ENCODE measurements at places on chromosomes 3 and 15.

DNA sequence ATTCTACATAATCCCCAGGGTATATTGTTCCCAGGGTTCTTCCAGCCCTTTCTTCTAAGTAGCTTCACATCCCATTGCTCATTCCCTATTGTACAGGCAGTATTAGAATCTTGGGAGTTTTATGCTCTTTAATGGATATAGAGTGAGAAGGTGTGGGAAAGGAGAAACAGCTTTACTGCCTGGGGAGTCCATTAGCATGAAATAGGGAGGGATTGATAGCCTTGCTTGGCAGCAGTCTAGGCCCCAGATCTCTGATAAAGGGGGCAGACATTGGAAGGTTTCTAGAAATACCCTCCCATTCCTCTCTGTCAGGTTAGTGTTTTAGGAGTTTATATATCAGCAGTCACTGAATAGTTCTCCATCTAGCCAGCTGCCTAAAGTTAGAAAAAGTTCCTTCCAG lies 334.3 kb downstream of the UNC13C start:
- no peak for DNase-seq

- DNase-seq, result no peak
Observed at GRCh38 chr3:3177861-3178497, 1.5 kb downstream of the CRBN start.

- DNase-seq, result no peak
Observed at GRCh38 chr3:59820352-59820934, 770.6 kb upstream of the CFAP20DC start.

- DNase-seq, result no peak
Observed at GRCh38 chr3:186465508-186465907, 78.7 kb downstream of the CRYGS start.

DNA sequence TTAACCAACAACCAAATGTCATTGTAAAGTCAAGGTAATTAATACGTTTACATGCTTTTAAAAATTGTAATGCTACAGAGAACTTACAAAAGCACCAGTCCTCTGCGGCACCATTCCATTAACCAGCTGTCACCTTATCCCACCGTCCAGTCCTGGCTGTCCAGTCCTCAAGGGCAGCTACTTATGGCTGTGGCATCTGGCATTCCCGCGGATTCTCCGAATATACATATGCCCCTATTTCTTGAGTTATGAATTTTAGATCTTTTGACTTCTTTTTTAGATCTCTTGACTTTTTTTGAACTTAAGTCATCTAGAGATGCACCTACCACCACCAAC lies 382 bp upstream of the POMGNT2 start:
- DNase-seq, result no peak

- DNase-seq, result no peak
Observed at GRCh38 chr3:3064297-3064696, 45.9 kb downstream of the IL5RA start.

DNA sequence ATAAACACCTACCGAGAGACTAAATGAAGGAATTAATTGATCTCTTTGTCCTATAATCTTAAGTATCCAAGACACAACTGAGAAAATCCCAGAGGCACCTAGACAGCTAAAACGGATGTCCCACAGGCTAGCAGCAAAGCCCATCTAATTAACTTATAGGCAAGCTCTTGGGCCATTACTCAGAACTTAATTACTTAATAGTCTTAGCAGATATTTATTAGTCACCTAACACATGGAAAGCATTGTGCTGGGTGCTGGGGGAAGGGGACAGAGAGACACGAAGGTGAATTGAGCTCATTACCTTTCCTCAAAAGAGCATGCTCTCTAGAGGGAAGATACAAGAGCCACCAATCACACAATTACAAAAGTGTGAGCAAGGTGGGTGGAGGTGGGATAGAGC lies 189.8 kb upstream of the PROK2 start:
- no peak for DNase-seq

DNA sequence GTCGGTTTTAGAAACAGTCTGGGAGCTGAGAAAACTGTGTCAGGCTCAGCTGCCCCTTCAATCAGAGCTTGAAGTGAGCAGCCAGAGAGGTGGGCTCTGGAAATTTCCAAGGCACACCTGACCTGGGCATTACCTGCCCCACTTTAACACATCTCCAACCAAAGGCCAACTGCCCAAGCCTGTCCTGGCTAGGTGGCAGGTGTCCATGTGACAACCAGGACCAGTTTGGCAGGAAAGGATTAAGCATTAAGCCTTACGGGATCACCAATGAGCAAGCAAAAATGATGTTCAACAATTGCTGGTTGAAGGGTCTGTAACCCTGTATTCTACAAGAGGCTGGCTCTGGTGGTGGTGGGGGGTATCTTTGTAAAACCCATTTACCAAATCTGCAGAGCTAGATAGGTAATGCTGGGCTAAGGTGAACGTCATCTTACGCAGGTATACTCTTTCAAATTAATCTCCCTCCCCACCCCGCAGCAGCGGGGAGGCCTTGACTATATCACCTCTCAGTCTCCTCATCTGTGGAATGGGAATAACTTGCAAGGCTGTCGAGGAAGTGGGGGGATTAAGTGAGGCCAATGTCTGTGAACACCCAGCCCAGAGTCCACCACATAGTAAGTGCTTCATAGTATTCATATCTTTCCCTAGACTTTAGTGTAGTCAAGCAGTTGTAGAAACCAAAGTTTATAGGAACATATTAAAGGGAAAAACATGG lies 183.2 kb downstream of the MEGF11 start:
- no peak for DNase-seq

DNA sequence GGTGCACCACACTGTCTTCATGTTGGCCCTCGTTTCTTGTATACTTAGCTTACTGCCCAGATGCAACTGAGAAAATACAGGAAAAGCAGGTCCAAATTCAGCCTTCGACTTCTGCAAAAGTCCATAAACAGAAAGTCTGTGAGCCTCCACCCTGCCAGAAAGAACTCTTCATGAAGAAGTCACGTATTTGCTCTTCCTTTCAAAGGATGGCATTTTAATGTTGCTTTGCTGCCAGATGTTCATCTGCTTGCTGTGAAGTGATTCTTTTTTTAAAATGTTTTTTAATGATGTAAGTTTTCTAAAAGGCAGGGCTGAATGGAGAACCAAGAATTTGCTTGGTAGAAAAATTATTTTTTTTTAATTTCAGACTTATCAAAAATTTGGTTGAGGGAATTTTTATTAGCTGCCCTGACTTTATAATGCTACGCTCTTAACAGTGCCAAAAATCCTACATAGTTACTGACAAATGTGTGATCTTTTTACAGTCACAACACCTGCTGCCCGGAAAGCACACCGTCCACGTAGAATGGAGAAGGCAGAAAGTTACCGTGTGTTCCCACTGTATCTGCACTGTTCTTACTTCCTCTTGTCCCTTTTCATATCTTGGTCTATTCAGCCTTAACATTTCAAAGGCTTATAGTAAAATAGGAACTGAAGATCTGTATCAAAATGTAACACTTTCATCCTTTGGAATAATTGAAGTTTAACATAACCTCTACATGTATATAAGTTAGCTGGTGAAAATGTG lies 136.3 kb downstream of the LRRC28 start:
- no peak for DNase-seq

GRCh38 chr15:77599899-77600298 lies 32.8 kb downstream of the LINGO1 start:
- peak; percentile 56 for DNase-seq

- DNase-seq, result no peak
Observed at GRCh38 chr3:52182196-52182595, 15.8 kb upstream of the ALAS1 start.

- no peak for DNase-seq
Observed at GRCh38 chr3:186318135-186318534, 43.9 kb downstream of the DGKG start.

DNA sequence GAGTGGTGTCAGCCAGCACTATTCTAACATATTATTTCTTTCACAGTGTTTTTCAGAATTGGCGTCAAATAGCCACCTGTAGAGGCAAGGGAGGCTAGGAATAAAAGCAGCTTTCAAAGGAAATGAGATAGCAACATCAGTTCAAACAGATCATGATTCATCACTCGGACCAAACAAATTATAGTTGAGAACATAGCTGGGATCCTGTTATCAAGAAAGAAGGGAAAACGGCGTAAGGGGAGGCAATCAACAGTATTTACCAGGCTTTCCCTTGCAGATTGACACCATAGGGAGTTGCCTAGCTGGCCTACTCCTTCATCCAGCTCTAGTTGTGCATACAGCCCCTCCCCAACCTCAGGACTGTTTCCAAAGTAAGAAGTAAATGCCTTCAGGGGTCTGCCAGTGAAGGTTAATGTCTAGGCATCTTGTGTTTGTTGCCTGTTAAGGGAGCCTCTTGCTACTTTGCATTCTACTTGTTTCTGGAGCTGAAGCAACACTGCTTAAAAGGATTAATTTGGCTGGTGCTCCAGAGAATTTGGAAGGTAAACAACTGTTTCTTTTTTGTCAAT lies 286.5 kb downstream of the NSUN3 start:
- no peak for DNase-seq

- DNase-seq, result peak; percentile 48
Observed at GRCh38 chr15:62068071-62068809, 1.5 kb downstream of the C2CD4A start.

DNA sequence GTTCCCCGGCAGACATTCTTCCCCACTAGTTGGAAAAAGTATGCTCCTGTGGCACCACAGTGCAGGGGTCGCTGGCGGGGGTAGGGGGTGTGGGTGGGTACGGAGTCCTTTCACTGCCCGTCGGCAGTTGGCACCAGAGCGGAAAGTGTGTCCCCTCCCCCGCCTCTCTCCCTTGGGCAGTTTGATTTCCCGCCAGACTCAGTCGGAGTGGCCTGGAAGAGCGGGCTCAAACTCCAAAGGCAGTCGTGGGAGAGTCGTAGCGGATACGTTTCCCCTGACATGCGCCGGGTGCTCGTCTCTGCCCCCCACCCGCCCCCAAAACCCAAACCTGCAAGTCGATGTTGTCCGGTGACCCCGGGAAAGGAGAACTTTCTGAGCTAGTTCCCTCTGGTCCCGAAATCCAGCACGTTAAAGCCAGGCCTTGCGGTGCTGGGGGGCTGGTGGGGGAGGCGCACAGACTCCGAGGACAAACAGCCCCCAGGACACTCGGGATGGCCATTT lies 4.4 kb upstream of the FOXB1 start:
- no peak for DNase-seq

All from head of caudate nucleus (tissue), 42 donors.